ENCODE measurements at places on chromosomes 3 and 15.

DNA sequence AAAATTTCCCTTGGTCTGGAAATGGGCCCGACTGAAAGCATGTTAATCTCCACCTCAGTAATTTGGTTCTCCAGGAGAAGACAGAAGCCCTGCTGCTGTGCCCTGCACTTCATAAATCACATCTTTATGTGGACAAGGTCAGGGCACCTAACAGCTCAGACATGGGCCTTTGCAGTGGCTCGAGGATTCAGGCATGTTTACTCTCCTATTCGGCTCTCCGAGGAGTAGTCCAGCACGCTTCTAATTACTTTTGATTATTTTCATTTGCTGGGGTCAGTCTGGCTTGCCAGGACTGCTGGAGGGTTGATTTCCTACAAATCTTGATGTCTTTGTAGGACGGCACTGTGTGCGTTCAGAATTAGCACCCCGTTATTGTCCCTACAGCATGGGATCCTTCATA lies 511.2 kb downstream of the MECOM start:
- DNase-seq: no peak

DNA sequence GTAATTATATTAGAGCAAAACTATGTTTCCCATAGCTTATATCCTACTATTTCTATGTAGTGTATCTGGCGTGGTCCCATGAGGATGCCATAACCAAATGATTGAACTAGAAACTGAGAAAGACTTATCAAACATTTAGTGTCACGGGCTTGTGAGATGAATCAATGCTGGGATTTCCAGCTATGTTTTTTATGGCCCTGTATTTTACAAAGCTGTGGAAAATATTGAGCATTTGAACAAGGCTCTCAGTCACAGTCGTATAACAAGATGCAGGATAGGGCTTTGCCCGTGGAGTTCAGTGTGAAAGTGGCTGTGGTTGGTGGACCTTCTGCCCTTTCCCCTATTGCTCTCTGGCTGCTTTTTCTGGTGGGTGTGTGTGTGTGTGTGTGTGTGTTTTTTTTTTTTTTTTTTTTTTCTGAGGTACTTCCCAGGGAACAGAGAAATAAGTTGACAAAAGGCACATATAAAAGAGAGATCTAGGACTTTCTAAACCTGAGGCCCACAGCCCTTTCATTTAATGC lies 60.7 kb downstream of the CACNA1D start:
- DNase-seq: no peak

- peak; percentile 69 for DNase-seq
These were observed 424 bp downstream of the HAUS2 start for GRCh38 chr15:42549032-42549491.

DNA sequence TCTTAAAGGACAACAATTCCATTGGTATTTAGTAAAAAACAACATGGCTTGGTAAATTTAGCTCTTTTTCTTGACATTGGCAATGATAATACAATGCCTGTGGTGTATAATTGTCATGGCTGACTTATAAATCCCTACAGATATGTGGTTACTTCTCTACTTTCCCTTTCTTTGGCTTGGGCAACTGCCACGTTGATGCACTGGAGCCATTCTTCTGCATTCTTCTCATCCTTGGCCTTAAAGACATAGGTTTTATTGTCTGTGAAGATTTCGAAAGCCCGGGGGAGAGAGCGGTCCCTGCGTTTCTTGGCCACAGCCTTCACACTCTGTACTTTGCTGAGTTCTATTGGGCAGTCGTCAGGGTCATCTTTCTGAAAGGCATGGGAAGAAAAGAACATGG lies 101.1 kb upstream of the CCNL1 start:
- no peak for DNase-seq

DNA sequence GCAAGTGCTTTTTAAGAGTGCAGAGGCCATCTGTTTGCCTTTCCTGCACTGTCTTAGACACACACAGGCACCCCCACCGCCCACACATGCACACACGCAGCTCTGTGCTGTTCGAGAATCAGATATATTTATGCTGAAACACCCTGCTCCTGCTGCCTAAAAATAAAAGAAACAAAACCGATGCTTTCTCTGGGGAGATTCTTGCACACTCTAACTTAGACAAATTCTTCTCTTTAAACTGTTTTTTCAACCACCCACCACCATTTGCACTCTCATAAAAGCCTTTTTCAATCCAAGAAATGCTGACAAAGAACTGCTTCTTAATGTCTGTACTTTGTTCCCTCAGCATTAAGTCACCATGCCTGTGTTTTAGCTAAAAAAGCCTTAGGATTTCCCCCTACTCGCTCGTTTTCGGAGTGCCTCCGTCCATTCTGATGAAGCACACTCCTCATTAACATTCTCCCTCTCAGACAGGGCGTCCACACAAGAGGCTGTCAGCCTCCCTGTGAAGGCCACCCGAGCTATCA lies 26.2 kb downstream of the SLC12A8 start:
- DNase-seq: no peak

- no peak for DNase-seq
These were observed 3.1 kb downstream of the COL7A1 start for GRCh38 chr3:48591886-48592518.

DNA sequence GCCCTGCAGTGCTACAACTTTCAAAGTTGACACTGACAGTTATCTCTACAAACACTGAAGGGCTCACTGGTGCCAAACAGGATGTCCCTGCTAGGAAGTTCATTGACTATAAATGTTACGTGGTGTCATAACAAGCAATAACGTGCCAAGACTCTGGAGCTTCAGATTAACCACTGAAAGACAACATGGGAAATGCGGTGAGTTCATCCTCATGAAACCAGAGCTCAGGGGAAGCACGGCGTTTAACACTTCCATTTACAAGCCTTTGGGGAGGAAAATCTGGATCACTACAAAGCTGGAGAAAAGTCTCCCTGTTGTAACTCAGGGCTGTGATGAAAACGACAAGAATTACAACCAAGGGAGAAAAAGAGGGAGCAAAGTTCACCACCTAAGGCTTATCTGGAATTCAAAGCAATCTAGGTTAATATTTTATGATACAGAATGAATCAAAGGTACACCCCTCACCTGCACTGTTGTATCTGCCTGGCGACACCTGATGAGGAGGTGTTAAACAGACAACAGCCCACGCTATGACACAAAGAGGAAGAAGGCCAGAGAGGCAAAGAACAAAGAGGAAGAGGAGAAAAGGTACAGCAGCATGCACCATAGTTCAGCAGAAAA lies 27.0 kb downstream of the SHQ1 start:
- DNase-seq: no peak

DNA sequence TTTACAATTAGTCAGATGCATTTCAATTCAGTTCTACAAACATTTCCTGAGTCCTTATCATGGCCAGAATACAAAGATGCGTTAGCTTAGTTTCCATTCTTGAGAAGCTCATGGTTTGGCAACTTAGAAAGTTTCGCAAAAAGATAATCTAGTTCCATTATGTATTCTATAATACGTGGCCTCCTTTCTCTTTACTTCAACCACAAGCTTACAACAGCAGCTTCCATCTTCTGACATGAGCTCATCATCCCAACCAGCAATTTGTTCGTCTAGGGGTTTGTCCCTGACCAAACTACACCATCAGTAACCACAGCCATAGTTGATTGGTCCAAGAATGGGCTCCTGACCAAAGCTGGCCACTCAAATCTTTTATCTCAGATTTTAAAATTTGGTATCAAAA lies 267.6 kb upstream of the TBC1D5 start:
- no peak for DNase-seq

GRCh38 chr3:143414571-143415253 lies 295.1 kb downstream of the CHST2 start:
- no peak for DNase-seq

DNA sequence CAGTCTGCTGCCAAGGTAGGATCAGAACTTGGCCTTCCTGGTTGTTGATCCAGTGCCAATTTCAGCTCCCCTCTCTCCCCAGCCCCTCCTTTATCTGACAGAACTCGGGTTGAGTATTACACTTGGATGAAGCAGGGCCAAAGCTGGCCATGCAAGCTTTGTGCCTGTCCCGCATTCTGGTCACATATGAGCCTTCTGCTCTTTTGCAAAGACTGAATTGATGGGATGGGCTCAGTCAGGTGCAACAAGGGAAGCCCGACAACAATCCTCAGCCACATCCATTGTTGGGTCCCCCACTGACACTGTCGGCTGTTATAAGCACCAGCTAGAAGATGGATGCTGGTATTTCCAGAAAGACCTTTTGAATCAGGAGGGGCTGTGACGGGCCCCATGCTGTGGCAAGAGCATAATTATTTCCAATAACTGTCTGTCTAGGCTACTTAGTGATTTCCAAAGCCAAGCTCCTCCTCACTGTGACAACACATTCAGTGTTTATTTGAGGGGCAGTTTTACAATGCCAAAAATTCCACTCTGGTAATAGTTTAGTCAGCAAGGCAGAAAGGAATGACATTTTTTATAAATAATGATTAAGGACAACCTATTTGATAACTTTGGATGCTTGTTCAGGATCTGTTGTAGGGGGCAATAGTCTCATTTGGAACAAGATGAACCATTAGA lies 146.8 kb upstream of the FRMD4B start:
- no peak for DNase-seq

- DNase-seq: no peak
These were observed 6.0 kb upstream of the AMOTL2 start for GRCh38 chr3:134380249-134380648.

- no peak for DNase-seq
These were observed 42.8 kb upstream of the RAF1 start for GRCh38 chr3:12706504-12707253.

- DNase-seq: no peak
These were observed 7.1 kb downstream of the THBS1 start for GRCh38 chr15:39587731-39588530.

GRCh38 chr15:61032600-61033286 lies 196.4 kb downstream of the RORA start:
- DNase-seq: no peak

DNA sequence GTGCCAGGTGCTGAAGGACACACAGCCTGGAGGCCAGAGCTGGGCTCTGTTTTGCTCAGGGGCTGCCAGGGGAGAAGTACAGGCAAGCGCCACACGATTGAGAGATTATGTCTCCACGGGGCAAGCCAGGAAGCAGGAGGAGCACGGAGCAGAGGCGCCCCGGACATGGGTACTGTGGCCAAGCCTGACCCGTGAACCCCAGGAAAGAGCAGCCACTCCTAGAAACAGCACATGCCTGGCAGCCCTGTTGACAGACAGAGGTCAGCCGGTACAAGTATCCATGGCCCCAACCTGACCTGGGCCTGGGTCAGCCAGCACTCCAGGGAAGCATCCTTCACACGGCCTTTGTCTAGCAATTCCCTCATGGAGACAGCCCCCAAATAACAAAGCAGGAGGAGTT lies 89.4 kb downstream of the ADAMTS17 start:
- DNase-seq: no peak

GRCh38 chr15:68447209-68447608 lies 15.2 kb upstream of the ITGA11 start:
- DNase-seq: no peak

DNA sequence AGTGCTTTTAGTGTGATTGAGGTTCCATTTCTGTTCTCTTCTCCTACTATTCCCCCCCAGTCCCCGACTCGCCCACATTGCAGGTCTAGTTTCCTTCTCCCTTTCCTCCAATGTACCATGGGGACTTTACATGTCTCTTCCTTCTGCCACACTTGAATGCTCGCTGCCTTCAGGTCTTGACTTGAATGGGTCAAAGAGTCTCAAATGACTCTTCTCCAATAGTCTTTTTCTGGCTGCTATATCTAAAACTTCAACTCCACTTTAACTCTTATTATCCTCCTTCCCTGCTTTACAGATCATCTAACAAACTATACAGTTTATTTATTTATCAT lies 213.9 kb upstream of the SLC2A2 start:
- DNase-seq: no peak

GRCh38 chr3:37140899-37141541 lies 33.4 kb downstream of the LRRFIP2 start:
- no peak for DNase-seq

DNA sequence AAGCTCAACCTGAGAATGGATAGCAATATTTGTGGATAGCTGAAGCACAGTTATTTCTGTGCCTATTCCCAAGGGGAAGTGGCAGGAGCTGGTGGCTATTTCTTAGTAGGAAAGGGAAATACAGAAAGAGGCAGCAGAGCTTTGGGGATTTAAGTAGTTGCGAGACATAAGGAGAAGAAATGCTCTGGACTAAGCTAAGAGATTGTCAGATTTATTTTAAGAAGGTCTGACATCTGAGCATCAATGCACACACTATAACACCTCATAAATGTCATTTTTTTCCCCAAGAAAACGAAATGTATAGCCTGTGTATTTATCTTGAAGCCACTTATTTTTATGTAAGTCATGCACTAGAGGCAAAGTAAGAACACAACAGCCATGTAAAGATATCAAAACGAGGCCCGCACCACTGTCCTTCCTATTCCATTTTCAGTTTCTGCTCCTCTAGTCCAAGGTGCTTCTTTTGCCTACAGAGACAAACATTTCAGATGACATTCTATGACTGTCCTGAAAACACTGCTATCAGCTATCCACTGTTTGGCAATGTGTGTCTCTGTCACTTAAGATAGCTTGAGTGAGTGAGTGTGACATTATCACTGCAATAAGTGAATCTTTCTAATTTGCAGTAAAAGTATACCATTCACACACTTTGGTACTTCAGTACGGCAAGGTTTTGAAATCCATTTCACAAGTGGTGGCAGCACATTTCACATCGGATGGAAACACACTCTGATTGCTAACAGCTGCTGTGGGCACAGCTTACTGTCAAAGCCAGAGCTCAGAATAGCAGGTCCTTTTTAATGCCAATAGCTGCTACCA lies 62.7 kb upstream of the ICE2 start:
- no peak for DNase-seq

GRCh38 chr3:125090649-125091048 lies 34.9 kb upstream of the HEG1 start:
- no peak for DNase-seq

GRCh38 chr3:33577588-33577987 lies 137.4 kb upstream of the UBP1 start:
- no peak for DNase-seq

DNA sequence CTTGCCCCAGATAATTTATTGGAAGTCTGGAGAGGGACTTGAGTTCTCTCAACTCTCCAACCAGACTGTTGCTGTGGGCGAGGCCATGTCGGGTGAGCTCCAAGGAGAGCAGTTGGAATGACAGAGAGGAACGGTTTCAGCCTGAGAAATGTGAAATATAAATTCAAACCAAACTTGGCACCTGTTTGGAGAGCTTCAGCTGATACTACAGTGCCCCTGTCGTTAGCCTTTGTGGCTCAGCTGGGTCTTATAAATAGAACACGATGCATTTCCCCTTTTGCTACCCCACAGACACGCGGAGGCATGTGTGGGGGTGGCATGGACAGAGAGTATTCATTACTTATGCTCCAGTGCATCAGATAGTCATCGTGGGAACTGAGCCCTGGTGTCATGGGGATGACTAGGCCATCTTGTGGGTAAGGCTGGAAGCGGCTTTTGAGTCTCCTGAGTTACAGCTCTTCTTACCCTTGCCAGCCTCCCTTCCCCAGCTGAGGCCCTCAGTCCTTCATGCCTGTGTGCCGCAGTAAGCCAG lies 15.6 kb downstream of the SMAD3 start:
- DNase-seq: no peak

GRCh38 chr3:53156368-53156834 lies 4.6 kb upstream of the PRKCD start:
- no peak for DNase-seq

GRCh38 chr15:80557441-80558234 lies 137.5 kb upstream of the ABHD17C start:
- no peak for DNase-seq
